ENCODE measurements at places on chromosomes 4 and X.

GRCh38 chr4:26289401-26289800 lies 31.4 kb upstream of the RBPJ start:
- no peak for DNase-seq

- no peak for DNase-seq
Measured at GRCh38 chrX:2261831-2262667, 238.7 kb downstream of the DHRSX start.

GRCh38 chr4:26860922-26861433 lies 337 bp downstream of the STIM2 start:
- no peak for DNase-seq

DNA sequence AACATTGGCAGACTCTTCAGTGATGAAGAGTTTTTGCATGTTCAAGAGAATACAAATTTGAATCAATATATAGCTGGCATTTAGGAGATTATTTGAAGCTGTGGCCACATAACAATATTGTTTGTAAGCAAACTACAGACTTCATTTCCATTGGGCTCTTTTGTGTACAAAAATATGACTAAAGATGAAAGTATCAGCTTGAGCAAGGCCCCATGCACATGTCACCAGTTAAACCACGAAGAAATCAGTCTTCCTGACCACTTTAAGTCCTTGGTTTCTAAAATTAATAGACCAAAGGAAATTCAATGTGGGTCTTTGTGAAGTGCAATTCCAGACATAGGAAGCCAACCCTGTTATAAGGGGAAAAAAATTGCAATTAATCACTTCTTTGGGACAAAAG lies 1664.6 kb upstream of the ADGRL3 start:
- no peak for DNase-seq

- no peak for DNase-seq
Measured at GRCh38 chr4:4810092-4810774, 49.2 kb upstream of the MSX1 start.

DNA sequence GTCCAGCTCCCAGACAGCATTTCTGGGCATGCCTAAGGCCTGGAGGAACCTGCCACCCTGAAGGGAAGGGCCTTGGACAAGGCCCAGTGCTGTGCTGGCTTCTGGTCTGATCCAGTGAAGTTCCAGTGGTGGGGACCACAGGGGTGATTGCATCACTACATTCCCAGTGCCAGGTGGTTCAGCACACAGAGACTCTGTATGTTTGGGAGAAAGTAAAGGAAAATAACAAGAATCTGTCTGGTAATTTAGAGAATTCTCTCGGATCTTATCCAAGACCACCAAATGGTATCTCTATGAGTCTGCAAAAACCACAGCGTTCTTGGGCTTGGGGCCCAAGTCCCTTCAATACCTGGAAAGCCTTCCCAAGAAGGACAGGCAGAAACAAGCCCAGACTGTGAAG lies 131.8 kb upstream of the MAD2L1 start:
- DNase-seq, result no peak

GRCh38 chr4:142600952-142601351 lies 245.1 kb downstream of the INPP4B start:
- DNase-seq, result no peak

- no peak for DNase-seq
Measured at GRCh38 chr4:182222766-182223165, 20.4 kb upstream of the TENM3 start.

DNA sequence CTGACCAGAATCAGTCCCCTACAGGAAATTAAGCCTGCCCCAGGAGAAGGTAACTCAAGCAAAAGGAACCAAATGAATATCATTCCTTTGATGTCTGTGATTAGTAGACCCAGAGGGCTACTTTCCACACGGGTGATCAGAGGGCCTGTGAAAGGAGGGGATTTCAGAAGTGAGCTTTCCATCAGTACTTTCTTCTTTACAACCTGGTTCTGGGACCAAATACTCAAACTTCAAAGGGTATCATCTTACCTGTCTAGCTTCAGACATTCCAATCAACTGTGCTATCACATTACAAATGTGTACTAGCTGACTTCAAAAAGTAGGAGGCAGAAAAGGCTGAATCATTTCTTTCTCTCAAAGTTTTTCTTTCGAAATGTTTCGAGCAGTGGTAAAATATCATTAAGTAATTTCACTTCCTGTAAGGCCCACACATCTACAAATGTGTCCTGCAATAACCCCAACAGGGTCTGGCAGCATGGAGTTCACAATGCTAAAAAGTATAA lies 23.9 kb downstream of the ACSL4 start:
- DNase-seq, result no peak

DNA sequence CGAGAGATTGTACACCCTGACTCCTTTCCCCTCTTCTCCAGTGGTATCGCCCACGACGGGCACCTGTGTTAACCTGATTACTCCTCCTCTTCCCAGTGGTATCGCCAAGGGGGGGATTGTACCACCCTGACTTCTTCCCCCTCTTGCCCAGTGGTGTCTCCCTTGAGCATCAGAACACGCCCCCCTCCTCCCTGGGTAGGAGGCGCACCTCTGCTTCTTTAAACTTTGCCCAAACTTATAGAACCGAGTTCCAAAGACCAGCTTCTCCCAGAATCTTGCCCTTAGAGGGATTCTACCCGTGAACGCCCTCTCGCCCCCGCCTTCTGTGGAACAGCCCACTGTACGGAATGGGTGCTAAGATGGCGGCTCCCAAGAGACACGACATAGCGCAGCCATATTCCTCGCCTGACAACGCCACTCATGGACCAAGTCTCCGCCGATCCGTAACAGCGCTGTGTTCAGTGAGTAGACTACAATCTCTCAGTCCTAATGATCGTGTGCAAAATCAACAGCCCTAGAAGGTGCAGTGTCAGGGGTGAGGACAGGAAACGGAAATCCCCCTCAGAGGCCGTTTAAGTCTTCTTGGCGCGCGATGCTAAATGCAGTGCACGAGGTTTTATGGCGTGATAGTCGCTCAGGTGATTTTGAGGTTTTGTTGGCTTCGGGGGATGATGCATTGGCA lies 4.2 kb upstream of the ZNF157 start:
- DNase-seq, result peak; percentile 9

- no peak for DNase-seq
Measured at GRCh38 chr4:19224820-19225219, 1026.9 kb upstream of the SLIT2 start.

DNA sequence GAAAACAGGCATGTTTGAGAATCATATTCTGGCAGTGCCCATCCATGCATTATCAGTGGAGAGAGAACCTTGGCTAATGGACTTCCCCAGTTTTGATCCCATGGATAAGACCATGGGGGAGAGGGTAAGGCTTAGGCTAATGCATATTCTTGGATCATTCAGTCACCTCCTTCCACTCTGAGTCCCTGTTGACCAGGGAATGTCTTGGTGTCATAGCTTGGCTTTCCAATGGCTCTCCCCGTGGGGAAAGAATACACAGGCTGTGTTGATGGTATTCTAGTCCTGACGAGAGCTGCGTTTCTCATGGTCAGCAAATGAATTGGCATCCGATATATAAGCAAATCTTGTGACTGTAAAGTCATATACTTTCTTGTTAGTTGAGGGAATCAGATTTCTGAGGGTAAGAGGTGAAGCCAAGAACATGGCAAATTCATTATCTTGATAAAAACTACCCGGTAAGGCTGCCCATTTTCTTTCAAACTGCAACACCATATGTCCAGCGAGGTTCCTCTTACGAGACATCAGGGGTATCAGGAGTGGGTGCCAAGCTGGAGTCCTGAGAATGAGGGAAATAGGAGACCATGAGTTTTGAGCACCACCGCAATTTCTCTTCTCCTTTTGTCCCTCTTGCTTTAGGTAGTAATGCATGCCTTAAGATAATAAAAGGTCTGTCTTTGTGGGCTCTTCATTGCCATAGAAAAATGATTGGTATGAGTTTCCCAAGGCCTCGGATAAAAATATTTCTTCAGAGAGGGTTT lies 18.0 kb downstream of the RHOH start:
- DNase-seq, result no peak

GRCh38 chrX:77505227-77505626 lies 58.0 kb downstream of the FGF16 start:
- no peak for DNase-seq

DNA sequence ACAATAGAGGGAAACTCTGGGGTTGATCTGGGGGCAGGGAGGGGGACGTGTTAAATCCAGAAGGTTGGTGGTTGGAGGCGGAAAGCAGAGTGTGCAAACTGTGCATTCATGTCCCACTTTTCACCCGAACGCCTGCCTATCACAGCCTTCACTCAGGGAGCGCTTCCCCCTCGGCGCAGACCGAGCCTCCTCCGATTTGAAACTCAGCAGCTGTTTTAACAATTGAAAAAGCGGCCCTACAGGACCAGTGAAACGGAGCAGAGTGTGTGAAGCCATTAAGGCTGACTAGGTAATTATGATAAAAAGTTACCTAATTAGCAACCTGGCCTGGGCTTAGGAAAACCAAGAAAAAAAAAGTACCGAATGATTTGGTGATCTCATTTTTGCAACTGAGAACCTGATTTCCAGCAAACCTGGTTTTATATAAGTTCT lies 685 bp upstream of the NDNF start:
- no peak for DNase-seq

DNA sequence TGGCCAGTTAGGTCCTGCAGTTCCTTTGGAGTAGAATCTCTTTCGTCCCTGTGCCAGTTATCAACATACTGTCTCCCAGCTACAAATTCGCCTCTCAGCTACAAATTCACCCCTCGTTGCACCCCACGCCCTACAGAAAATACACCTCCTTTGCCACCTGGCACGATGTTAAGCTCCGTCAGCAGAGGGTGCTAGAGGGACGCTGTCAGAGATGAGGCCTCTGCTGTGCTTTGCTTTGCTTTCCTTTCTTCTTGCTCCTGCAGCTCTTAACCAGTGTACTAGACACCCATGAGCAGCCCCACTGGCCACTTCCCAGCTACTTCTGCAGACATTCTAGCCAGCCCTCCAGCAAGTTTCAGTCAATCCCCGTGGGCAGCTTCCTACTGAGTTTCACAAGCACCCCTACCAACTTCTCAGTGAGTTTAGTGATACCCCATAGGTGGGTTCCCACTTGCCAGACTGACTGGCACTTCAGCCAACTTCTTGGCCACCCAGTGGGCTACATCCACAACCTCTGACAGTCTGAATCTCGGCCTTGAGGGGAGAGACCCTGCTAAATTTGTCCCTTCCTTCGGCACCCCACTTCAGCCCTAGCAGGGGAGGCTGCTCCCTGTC lies 21.8 kb downstream of the HAUS3 start:
- DNase-seq, result peak; percentile 16

GRCh38 chrX:136227948-136228838 lies 23.0 kb downstream of the MAP7D3 start:
- no peak for DNase-seq

- no peak for DNase-seq
Measured at GRCh38 chr4:135485371-135485770, 1283.8 kb upstream of the PABPC4L start.

- DNase-seq, result no peak
Measured at GRCh38 chr4:48244665-48245064, 25.0 kb downstream of the TEC start.

DNA sequence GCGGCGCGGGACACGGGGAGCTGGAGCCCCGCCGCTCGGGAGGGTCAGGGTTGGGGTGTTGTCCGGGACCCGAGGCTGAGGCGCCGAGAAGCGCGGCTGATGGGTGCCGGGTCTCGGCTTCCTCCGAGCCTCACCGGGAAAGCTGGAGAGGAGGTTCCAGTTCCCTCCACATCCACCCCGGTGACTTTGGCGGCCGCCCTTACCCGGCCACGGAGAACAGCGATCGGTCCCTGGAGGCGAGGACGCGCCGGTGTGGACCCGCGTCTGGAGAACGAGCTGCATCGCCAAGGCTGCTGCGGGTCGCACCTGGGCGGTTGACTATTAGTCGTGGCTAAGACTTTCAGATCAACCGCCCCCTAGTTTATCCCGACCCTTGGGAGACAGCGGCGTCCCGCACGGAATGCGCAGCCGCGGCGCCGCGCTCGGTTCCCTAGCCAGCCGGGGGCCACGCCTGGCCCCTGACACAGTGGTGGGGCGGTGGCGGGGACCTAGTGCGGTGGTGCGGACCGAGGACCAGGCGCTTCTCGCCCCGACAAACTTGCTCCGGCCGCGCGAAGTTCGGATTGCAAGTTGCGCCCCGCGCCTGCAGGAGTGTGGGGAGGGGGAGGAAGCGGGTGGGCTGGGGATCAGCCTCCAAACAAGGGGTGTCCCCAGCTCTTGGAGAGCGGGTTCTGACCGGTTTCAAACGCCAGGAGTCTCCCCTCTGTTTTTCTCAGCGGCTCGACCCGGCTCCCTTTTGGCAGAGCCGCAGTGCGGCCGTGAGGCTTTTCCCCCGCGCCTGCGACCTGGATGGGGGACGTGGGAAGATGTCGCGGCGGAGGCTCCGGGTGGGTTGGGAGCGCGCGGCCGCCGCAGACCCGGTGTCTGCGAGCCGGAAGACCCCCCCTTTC lies 568 bp downstream of the FHDC1 start:
- no peak for DNase-seq

GRCh38 chrX:70452143-70452733 lies 7.6 kb downstream of the DLG3 start:
- DNase-seq, result no peak

- no peak for DNase-seq
Measured at GRCh38 chrX:97211070-97211469, 327.4 kb downstream of the RPA4 start.
